Activated CD4-positive, CD25-positive, alpha-beta regulatory T cell (primary cell): ENCODE measurements at places on chromosomes 5 and 9.

DNA sequence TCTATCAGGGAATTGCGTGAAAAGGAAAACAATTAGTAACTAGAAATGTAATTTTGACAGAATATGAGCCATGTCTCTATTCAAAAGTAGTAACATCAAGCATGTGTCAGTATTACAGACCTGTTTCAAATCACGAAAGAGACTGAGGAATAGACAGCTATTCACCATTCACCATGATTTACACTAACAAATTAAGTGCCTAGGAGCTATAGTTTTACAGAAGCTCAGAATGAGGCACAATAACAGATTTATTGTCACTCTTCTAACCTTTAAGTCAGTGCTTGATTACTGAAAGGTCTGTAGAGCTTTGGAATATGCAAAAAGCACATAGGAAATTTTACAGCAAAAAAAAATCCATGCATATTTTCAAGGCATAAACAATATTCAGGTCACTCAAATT is 208.2 kb downstream of the SLCO4C1 start:
- DNase-seq: no peak

DNA sequence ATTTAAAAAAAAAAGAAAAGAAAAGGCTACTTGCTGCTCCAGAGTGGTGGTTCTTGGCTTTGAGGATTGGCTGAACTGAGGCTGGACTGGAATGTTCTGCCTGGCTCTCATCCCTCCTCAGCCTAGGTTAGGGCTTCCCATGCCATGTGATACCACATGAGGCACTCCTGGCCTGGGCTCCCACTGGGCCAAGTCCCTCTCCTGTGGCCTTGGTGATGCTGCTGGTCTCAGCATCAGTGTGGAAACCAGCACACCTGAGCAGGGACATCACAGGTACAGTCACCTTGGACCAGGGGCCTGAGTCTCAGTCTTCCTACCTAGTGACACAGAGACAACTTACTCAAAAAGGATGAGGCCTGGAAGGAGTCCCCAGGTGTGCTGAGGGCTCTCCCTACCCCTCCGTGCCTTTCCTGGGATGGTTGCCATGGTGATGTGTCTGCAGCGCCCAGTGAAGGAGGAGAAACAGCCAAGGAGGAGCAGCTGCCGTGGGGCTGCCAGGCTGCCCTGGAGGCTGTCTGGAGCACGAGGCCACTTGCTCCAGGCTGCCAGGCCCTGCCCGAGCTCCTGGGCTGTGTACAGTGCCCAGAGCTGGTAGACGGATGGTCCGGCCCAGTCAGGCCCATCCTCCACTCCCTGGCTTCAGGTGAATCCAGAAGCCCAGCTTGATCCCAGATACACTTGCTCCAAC is 71.0 kb downstream of the WNK2 start:
- no peak for DNase-seq

DNA sequence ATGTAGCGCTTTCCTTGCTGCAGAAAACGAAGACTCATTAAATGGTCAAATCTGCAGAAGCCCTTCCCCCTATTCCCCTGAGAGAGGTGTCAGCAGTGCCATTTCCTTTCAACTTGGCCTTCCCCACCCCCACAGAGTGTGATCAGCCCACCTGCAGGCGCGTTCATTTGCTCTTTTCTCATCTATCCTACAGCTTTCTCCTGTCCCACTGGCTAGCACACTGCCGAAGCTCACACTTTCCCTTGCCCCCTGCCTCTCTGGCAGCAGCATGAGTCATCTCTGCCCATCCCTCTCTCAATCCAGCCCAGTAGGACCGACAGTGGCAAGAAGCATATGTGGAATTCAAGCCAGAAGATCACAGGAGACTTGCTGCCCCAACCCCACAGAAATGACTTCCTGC is 213.8 kb downstream of the FAM114A2 start:
- DNase-seq: no peak

DNA sequence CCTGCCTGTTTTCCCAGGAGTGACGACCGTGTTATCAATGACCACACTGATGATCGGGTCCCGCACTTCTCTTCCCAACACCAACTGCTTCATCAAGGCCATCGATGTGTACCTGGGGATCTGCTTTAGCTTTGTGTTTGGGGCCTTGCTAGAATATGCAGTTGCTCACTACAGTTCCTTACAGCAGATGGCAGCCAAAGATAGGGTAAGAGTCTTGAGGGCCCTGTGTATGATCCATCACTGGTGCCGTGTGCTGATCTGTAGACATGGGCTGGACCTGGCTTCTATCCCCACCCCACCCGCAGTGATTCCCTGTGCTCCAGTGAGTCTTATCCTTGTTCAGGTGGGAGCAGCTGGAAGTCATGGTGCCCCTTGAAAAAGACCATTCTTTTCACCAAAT is 26.0 kb downstream of the GABRP start:
- DNase-seq: no peak

- no peak for DNase-seq
These were observed 1.5 kb downstream of the DNAJC21 start for GRCh38 chr5:34930870-34931269.

DNA sequence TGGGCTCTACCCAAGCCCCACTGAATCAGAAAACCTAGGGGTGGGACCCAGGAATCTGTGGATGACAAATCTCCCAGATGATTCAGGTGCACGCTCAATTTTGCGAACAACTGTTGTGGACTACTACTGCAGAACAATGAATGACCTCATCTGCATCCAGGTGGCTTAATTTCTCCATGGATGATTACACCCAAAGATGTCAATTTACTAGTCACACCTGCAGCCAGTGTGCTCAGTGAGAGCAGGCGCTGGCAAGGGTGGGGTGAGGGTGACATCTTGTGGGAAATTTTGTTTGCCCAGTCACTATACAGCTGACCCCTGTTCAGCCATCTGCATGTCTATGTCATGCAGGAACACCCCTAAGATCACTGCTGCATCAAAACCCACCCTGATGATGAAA is 118.2 kb downstream of the ENTREP1 start:
- no peak for DNase-seq

DNA sequence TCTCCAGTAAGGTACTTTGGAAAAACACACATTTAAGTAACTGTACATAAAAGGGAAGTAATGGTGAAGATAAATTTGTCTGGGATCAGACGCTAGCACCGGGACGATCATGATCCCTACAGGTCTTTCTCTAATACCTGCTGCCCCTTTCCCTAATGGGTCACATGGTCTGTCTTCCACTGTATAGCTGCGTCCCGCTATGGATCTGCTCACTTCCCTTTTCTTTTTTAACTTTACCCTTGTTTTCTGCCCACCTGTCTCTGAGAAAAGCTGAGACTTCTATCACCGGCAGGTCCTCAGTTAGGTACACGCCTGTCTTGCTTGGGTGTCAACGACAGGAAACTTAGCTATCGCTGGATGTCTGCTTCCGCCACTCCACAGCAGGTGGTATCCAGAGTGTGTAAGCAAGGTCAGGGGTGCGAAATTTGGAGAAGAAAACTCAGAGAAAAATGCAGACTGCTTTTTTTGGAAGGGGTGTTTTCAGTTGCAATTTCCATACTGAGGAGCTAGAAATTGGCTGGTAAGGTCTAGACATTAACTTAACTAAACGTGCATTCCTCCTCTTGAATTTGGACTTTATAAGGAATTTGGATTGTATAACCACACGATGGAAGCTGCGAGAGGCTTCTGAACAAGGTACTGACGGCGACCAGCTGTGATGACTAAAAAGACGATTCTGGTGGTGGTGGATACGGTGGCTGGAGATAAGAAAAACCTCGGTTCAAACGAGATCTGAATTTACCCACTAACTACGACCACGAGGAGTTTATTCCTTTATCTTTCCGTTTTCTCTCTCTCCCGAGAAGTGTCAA is 1.1 kb upstream of the ICE1 start:
- DNase-seq: no peak

GRCh38 chr5:54533541-54534190 is 16.1 kb downstream of the SNX18 start:
- DNase-seq: no peak

- DNase-seq: no peak
These were observed 31.2 kb upstream of the NDUFB6 start for GRCh38 chr9:32603914-32604852.

- no peak for DNase-seq
These were observed 40.6 kb upstream of the MAP1B start for GRCh38 chr5:72066705-72067107.

GRCh38 chr9:129109537-129109903 is 1.1 kb downstream of the CRAT start:
- DNase-seq: no peak

DNA sequence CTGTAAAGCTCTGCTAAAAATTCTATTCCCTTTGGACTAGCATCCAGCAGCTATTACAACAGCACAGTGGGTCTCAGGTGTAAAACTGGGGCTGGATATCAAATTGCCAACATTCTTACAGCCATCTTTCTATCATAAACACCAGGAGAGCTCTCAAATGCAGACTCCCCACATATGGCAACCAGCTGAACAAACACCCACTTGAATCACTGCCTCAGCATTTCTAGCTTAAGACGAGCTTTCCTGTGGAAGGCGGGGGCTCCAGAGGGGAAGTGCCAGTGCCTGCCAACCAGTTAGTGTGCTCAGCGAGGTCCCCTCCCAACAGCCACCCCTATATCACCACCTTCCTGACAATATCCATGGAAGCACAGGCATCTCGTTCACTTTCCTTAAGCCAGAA is 62.2 kb downstream of the IPPK start:
- DNase-seq: no peak

DNA sequence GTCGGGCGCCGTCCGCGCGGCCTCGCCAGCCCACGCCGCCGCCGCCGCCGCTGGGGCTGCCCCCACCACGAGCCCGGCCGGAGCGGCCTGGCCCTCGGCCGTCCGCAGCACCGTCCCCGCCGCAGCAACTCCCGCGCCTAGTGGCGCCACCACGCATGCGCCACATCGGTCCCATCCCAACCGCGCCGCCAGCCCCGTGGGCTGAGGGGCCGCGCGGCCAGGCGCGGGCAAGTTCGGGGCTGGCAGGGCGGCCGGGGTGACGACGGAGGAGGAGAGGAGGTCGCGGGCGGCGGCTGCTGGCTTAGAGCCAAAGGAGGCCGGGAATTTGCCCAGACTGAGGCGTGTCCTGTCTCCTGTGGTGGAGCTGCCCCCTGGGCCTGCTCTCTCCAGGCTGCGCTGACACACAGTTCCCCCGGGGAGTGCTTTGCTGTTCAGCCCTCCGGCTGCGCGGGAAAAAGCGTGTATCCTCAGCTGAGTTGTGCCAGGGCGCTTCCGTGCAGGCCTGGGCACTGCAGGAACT is at the start of gene TUSC1:
Gene TUSC1 (minus strand): TSS at position 298 of the 520 bp plus-strand sequence. CDS start 132 bp downstream, at position 166.
- DNase-seq: no peak

- DNase-seq: no peak
These were observed 128.2 kb downstream of the OLFM1 start for GRCh38 chr9:135215571-135216161.

- DNase-seq: no peak
These were observed 29.0 kb downstream of the FAT2 start for GRCh38 chr5:151562019-151562707.

DNA sequence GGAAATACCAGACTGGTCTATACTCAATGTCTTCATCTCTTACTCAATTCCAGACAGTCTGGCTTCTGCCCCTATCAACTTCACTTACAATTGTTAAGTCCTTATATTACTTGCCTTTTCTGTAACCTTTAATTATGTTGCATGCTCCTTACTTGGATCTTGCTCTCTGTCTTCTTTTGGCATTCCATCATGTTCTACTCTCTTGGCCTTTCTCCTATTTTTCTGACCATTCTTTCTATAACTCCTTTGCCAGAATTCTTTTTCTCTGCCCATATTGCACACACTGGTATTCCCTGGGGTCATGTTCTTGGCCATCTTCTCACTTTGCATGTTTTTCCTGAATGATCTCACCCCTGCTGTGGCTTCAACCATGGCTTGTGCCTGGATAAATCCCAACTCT is 209.8 kb upstream of the ZNF462 start:
- no peak for DNase-seq

GRCh38 chr9:4689687-4690104 is 10.3 kb downstream of the CDC37L1 start:
- DNase-seq: no peak

DNA sequence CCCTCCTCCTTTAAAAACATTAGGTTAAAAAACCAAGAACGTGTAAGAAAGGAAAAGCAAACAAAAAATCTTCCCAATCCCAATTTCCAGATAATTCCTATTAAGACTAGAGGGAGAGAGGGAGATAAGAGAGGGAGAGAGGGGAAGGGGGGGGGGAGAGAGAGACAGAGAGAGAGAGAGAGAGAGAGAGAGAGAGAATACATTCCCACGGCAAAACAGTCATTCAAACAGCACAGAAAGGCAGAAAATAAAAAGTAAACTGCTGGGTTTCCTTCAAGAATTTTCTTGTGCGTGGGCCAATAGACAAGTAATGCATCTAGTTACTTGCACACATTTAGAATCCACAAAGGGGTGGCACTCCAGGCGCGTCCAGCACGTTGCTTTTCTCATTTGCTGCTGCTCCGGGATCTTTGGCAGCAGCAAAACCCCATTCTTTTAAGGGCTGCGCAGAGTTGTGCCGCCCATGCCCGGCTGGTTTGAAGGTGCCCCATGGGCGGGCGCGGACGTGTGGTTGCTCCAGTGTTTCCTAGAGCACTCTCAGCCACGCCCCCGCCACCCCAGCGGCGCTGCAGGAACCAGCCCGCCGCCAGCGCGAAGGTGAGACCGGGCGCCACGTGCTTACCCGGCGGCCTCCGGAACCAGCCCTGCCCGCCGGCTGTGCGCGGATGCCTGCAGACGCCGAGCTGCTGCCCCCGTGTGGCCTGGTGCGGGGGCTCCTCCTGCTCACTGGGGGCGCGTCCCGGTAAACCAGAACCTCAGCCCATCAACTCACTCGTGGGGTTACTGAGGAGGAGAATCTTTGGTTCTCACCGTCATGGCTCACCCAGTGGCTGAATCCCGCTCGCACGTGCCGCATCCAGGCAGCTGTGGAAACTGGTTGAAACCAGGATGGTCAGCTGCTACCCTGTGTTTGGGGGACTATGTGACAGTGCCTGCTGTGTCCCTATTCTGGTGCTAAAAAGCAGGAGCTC is 44.6 kb downstream of the STC2 start:
- DNase-seq: peak; percentile 29

DNA sequence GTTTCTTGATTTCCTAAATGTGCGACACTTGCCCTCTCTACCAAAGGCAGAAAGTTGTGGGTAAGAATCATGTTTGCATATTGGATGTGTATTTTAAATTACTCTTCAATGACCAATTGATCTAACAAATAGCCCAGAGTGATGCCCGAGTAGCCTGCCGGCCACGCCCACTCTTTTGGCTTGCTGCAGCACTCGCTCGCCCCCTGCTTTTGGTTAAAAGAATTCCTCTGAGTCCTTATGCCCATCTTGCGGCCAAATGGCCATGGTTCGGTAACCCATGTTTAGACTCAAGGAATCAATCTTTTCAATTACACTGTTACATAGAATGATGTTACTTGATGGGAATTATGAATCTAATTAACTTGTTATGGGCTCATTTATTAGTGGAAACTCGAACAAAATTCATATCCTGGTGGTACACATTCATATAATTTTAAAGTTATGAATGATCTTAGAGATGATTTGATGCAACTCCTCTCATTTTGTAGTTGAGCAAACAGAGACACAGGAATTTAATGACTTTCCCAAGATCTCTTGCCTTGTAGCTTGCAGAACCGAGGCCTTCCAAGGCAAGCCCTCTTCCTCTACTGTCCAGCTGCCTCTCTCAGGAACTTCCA is 36.5 kb downstream of the PPIC start:
- no peak for DNase-seq

- DNase-seq: no peak
These were observed 40.9 kb downstream of the VAV2 start for GRCh38 chr9:133951265-133951664.
